ENCODE measurements at places on chromosomes 6 and 20.

GRCh38 chr20:45318948-45319347 lies 10.8 kb upstream of the MATN4 start:
- DNase-seq = no peak

DNA sequence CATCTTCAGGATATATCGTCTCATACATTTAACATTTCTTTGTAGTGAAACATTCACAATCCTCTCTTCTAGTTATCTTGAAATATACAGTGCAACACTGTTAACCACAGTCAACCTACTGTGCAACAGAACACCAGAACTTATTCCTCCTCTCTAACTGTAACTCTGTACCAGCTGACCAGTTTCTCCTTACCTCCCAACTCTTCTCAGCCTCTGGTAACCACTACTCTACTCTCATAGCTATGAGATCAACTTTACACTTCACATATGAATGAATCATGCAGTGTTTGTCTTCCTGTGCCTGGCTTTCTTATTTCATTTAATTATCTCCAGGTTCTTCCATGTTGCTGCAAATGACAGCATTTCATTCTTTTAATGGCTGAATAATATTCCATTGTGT lies 337.6 kb downstream of the BTBD9 start:
- DNase-seq = no peak

GRCh38 chr20:14726591-14726990 lies 389.2 kb upstream of the FLRT3 start:
- DNase-seq = no peak

GRCh38 chr6:43968110-43968965 lies 158.9 kb downstream of the MRPL14 start:
- no peak for DNase-seq

- no peak for DNase-seq
Measured at GRCh38 chr20:48776306-48776705, 51.5 kb downstream of the PREX1 start.

GRCh38 chr6:14776307-14776706 lies 469.6 kb upstream of the JARID2 start:
- DNase-seq = no peak
